ENCODE measurements at places on chromosomes 6 and 20. TPM values are rescaled to one million over a fixed set of nuclear protein-coding genes. Genes with fewer than 3 reads are reported as not detected.

DNA sequence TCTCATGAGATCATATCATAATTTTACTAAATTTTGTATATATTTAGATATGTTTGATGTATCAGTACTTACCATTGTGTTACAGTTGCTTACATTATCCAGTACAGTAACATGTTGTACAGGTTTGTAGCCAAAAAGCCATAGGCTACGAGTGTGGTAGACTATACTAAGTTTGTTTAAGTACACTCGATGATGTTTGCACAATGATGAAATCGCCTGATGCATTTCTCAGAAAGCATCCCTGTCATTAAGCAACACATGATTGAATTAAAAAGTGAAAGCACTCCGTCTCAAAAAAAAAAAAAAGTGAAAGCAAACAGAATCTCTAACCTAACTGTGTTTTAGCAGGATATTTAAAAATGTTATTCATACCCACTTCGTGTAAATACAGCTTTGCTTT lies 104.9 kb upstream of the TFAP2D start:
- no peaks in the 10 kb centered on the region for H3K36me3 ChIP-seq
- H3K27me3 ChIP-seq, result no peaks in the 10 kb centered on the region
- H3K4me3 ChIP-seq, result no peak overlapping the region
- no peaks in the 10 kb centered on the region for H3K4me1 ChIP-seq
- DNase-seq, result no peak
- H3K27ac ChIP-seq, result no peak overlapping the region

- H3K36me3 ChIP-seq, result peaks cover 12% of the 10 kb centered on the region
- no peaks in the 10 kb centered on the region for H3K4me1 ChIP-seq
- no peak for DNase-seq
Measured at GRCh38 chr6:149636124-149636523, 12.4 kb downstream of the KATNA1 start.

GRCh38 chr6:21371676-21372171 lies 221.8 kb upstream of the SOX4 start:
- peaks cover 5% of the 10 kb centered on the region for H3K27me3 ChIP-seq
- H3K27ac ChIP-seq, result no peak overlapping the region
- H3K4me1 ChIP-seq, result no peaks in the 10 kb centered on the region
- no peak overlapping the region for H3K4me3 ChIP-seq

DNA sequence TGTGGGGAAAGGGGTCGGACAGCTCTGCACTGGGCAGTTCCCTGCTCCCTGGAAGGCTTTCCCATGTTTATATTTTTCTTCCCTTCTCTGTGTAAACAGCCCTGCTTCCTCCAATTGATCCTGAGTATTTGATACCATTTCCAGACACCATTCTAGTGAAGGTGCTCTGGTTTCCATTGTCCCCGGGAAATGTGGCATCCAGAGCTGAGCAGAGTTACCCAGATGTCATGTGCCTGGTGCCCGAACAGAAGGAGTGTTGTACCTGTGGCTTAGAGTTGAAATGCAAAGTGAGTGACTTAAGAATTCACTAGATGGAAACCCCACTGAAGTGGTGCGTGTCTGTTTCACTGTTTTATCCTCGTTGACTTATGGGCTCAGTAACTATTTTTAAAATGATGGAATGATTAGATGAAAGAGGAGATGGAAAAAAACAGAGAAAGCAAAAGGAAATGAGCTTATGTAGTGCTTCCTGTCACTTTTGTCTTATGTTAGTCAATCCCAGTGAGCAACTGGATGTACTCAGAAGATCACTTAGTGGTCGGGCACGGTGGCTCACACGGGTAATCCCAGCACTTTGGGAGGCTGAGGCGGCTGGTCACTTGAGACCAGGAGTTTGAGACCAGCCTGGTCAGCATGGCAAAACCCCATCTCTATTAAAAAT lies 83.8 kb downstream of the SASH1 start:
- DNase-seq, result no peak
- H3K27ac ChIP-seq, result no peak overlapping the region
- H3K4me3 ChIP-seq, result no peak overlapping the region
- H3K4me1 ChIP-seq, result no peaks in the 10 kb centered on the region
- no peaks in the 10 kb centered on the region for H3K27me3 ChIP-seq
- no peaks in the 10 kb centered on the region for H3K36me3 ChIP-seq

GRCh38 chr6:166382500-166382932 lies 224 bp downstream of the MPC1 start:
- H3K36me3 ChIP-seq, result no peaks in the 10 kb centered on the region
- no peaks in the 10 kb centered on the region for H3K27me3 ChIP-seq
- DNase-seq, result no peak
- H3K4me1 ChIP-seq, result peaks cover 5% of the 10 kb centered on the region

DNA sequence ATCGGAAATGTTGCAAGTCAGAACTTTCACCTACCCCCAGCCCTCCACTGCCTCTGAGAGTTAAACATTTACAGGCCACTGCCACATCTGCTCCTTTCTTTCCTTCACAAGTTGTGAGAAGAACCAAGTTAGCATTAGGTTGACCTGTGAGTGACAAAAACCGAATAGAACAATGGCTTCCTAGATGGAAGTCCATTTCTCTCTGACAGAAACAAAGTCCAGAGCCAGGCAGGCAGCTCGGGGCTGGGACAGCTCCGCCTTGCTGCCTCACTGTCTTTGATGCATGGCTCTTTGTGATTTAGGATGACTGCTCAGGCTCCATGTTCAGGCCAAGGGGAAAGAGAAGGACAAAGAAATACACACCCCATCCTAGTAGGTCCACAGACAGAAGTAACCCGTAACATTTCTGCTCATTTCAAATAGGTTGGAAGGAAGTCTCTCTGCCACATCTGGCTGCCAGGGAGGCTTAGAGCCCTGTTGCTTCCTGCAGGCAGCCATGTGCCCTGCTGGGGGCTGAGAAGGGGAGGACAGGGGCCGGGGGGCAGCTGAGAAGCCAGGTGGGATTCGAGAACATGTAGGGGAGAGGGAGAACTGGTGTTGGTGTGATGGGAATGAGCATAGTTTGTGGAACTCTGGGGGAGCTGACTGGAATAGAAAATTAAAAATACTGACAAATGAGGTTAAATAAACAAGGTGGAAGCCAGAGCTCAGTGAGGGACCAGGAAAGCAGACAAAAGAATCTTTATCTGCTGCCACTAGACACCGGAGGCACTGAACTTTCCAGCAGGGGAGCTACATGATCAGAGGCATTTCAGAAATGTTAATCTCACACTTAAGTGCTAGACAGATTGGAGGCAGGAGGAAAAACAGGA lies 19.5 kb upstream of the IER3 start:
- no peaks in the 10 kb centered on the region for H3K36me3 ChIP-seq
- DNase-seq, result no peak
- H3K27me3 ChIP-seq, result no peaks in the 10 kb centered on the region
- peak overlapping the region; percentile 83 for H3K27ac ChIP-seq

DNA sequence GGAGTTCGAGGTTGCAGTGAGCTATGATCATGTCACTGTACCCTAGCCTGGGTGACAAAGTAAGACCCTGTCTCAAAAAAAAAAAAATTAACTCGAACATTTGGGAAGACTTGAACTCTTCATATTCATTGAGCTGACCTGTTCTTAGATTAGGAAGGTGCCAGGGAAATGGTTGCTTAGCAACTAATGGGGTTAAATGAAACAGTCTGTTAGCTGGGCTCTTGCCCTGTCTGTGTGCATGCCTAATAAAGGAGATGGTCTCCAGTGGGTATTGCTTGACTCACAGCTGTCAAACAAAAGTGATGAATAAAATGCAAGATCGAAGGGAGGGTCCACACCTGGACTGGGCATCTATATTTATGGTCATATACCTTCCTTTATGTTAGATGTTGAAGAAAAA lies 101.8 kb downstream of the KLHL32 start:
- no peaks in the 10 kb centered on the region for H3K4me1 ChIP-seq
- H3K27me3 ChIP-seq, result no peaks in the 10 kb centered on the region
- H3K36me3 ChIP-seq, result no peaks in the 10 kb centered on the region
- H3K27ac ChIP-seq, result no peak overlapping the region
- no peak for DNase-seq

- H3K27ac ChIP-seq, result no peak overlapping the region
- no peak for DNase-seq
- H3K27me3 ChIP-seq, result no peaks in the 10 kb centered on the region
Measured at GRCh38 chr6:87558446-87558845, 31.3 kb downstream of the RARS2 start.

DNA sequence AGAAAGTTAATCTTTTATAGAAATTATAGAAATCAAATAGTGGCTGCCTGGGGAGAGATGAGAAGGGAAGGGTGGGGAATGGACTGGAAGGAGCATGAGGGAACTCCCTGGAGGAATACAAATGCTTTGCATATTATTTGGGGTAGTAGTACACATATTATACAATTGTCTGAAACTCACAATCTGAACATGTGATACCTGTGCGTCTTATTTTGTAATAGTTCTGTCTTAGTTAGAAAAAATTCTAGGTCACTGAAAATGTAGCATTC lies 30.7 kb upstream of the SPTLC3 start:
- H3K4me3 ChIP-seq, result no peak overlapping the region
- H3K36me3 ChIP-seq, result no peaks in the 10 kb centered on the region
- H3K27ac ChIP-seq, result no peak overlapping the region
- peaks cover 7% of the 10 kb centered on the region for H3K27me3 ChIP-seq
- H3K4me1 ChIP-seq, result no peaks in the 10 kb centered on the region

GRCh38 chr6:132131351-132131750 lies 180.2 kb upstream of the CCN2 start:
- no peak for DNase-seq
- no peak overlapping the region for H3K27ac ChIP-seq
- H3K4me3 ChIP-seq, result no peak overlapping the region
- H3K27me3 ChIP-seq, result peaks cover 17% of the 10 kb centered on the region

GRCh38 chr6:52015953-52016352 lies 71.5 kb downstream of the PKHD1 start:
- peaks cover 3% of the 10 kb centered on the region for H3K27me3 ChIP-seq
- DNase-seq, result no peak
- no peaks in the 10 kb centered on the region for H3K36me3 ChIP-seq
- no peak overlapping the region for H3K27ac ChIP-seq
- no peaks in the 10 kb centered on the region for H3K4me1 ChIP-seq

GRCh38 chr6:40946738-40947301 lies 92.2 kb downstream of the UNC5CL start:
- no peaks in the 10 kb centered on the region for H3K36me3 ChIP-seq
- H3K27me3 ChIP-seq, result peaks cover 8% of the 10 kb centered on the region
- H3K4me1 ChIP-seq, result no peaks in the 10 kb centered on the region
- no peak for DNase-seq

GRCh38 chr20:63411898-63412631 lies 50.9 kb upstream of the CHRNA4 start:
- peaks cover 8% of the 10 kb centered on the region for H3K4me1 ChIP-seq
- no peak for DNase-seq
- H3K36me3 ChIP-seq, result no peaks in the 10 kb centered on the region

GRCh38 chr20:63538204-63539091 lies 1.3 kb upstream of the PTK6 start:
- H3K27ac ChIP-seq, result peak overlapping the region; percentile 84
- peak overlapping the region; percentile 74 for H3K4me3 ChIP-seq
- no peaks in the 10 kb centered on the region for H3K36me3 ChIP-seq
- H3K27me3 ChIP-seq, result no peaks in the 10 kb centered on the region

- no peak overlapping the region for H3K4me3 ChIP-seq
- H3K36me3 ChIP-seq, result no peaks in the 10 kb centered on the region
- H3K27me3 ChIP-seq, result no peaks in the 10 kb centered on the region
- no peak for DNase-seq
- H3K4me1 ChIP-seq, result no peaks in the 10 kb centered on the region
Measured at GRCh38 chr6:6283746-6284145, 36.7 kb downstream of the F13A1 start.

DNA sequence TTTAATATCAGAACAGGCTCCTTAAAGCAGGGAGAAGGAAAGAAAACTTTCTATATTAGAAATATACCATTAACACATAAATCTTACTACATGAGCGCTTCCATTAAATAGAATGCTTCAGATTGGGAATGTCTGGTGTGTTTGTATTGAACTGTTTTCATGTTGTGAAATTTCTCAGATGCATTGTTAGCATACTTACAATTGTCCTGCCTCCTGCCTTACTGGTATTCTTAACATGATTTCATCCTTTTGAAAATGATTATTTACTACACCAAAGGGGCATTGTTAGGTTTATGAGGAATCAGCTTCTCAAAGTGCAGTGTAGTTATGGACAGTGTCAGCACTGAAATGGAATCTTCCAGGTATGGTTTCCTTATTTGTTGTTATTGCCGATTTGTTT lies 145.6 kb downstream of the MTFR2 start:
- H3K36me3 ChIP-seq, result no peaks in the 10 kb centered on the region
- no peak overlapping the region for H3K4me3 ChIP-seq

- no peak for DNase-seq
- H3K27me3 ChIP-seq, result peaks cover 18% of the 10 kb centered on the region
- H3K4me3 ChIP-seq, result no peak overlapping the region
- H3K4me1 ChIP-seq, result no peaks in the 10 kb centered on the region
Measured at GRCh38 chr6:134740473-134741199, 209.3 kb downstream of the ALDH8A1 start.

GRCh38 chr6:1481286-1481685 lies 91.9 kb downstream of the FOXF2 start:
- H3K27me3 ChIP-seq, result peaks cover 2% of the 10 kb centered on the region
- H3K4me3 ChIP-seq, result no peak overlapping the region
- no peaks in the 10 kb centered on the region for H3K36me3 ChIP-seq
- H3K4me1 ChIP-seq, result no peaks in the 10 kb centered on the region

DNA sequence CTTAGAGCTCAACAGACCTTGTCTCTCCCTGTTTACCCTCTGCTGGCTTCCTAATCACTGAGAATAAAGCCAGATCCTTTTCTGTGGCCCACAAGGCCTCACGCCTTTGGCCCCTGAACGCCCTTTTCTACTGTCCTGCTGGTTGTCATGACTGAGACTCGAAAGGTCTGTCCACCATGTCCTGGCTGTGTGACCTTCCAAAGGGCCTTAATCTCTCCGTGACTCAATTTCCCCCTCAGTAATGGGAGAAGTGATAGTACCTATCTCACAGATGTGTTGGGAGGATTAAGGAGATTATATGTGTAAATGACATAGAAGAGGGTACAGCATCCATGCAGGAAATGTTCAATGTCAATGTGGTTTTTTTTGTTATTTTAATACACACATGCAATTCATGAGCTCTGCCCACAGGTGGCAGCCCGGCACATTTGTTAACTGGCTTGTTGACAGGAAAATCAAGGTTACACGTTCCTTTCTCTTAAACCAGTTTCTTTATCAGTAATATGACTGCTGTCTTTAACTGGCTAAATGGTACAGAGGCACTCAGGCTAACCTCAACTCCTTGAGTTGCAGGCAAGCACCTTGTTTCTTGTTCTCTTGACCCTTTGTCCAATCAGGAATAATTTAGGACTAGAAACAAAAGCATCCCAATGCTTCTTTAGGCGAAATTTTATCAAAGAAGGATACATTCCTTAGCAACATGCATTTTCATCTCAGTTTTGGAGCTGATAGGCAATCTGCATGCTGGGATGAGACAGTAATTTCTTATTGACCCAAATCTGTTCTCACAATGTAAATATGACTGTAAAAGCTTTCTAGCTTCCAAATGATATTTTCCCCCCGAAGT lies 16.6 kb downstream of the SLC22A1 start:
- peaks cover 17% of the 10 kb centered on the region for H3K4me1 ChIP-seq
- H3K27me3 ChIP-seq, result no peaks in the 10 kb centered on the region
- H3K27ac ChIP-seq, result peak overlapping the region; percentile 16
- no peak overlapping the region for H3K4me3 ChIP-seq
- no peaks in the 10 kb centered on the region for H3K36me3 ChIP-seq

CDSN gene
- total RNA-seq, result not detected

POM121L2 gene
- total RNA-seq, result not detected

ARMH2 gene
- total RNA-seq, result not detected

HLA-DQA2 gene
- not detected for total RNA-seq

TRAPPC3L gene
- not detected for total RNA-seq

GATA5 gene
- not detected for total RNA-seq

CDH26 gene
- total RNA-seq, result 1.8 TPM

PPIL1 gene
- 44.0 TPM for total RNA-seq
